ENCODE measurements at places on chromosomes 1 and 21.

- no peak for DNase-seq
Observed at GRCh38 chr1:205751036-205751651, 1.2 kb upstream of the NUCKS1 start.

DNA sequence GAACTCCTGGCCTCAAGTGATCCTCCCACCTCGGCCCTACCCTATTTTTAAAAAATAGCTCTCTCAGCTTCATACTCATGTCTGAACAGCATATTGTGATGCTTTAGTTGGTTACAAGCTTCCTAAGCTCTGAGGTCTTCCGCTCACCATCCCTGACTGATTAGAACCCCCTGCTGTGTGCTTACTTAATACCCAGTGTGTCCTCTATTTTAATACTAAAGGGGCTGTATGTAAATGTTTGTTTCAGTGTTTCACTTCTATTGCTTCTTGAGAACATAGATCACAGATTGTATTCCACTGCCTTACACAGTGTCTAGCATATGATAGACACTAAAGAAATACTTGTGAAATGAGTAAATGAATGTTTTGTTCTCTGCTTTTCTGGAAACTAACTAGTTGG lies 29.8 kb downstream of the ZYG11B start:
- DNase-seq, result no peak

- DNase-seq, result no peak
Observed at GRCh38 chr1:91499904-91500755, 521 bp upstream of the CDC7 start.

GRCh38 chr1:232978091-232978634 lies 27.8 kb downstream of the NTPCR start:
- no peak for DNase-seq

DNA sequence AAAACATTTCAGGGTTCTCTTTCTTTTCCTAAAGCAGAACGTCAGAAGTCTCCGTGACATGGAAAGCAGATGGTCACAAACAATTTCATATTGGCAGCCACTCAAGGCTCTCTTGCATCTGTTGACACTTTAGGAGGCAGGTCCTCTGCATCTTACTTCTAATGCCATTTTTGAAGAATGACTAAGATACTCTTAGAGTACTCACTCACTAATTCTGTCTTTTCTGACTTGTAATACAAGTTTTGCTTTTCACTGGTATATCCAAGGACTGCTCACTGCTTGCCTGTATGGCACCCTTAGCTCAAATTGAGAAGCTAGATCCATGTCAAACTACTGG lies 68.3 kb downstream of the PRRX1 start:
- no peak for DNase-seq

- no peak for DNase-seq
Observed at GRCh38 chr21:8994640-8995511, 1526.5 kb upstream of the TPTE start.

DNA sequence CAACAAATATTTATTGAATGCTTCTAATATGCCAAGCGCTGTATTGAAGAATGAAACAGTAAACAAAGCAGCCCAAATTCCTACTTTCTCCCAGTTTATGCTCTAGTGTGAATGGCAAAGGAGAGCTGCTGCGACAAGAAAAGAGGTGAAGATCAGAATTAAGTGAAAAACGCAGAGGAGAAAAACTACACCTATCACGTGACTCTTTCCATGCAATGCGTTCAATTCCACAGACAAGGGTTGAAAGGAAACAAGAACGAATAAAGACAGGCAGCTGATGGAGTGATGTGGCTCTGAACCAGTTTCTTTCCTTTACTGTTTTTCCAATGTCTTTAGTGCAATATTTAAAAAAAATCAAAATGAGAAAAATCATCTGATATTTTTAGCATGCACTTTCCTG lies 23.6 kb downstream of the MT1HL1 start:
- DNase-seq, result no peak

DNA sequence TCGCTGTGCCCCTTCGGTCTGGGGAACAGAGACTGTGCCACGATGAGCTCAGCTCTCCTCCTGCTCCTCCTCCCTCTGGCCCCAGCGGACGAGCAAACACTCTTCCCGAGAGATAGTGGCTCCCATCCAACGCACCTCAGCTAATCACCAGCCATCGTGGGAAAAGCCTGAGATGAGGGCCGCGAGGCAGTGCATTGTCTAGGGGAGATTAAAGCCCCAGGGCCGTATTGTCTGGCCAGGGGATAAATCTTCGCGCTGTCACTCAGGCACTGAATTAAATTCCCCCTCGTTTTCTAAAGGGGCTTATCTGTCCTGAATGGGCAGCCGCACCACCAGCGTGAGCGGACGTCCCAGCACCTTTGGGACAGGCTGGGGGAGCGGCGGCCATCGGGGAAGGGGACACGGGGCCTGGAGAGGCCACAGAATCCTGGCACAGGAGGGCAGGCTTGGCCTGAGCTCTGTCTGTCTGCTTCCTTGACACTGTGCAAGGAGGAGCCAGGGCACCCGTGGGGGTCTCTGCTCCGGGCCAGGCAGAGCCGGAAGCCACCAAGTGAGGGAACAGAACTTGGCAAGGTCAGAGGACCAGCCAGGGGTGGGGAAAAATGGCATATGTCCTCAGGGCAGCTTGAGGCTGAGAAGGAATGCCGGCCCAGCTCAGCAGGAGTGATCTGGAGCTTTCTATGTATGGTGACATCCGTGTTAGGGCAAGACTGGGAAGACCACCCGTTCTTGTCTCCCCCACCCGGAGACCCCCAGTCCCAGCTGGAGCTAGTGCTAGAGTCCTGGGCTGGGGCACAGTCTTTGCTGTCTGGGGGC lies 32.3 kb downstream of the PRDM16 start:
- DNase-seq, result no peak

DNA sequence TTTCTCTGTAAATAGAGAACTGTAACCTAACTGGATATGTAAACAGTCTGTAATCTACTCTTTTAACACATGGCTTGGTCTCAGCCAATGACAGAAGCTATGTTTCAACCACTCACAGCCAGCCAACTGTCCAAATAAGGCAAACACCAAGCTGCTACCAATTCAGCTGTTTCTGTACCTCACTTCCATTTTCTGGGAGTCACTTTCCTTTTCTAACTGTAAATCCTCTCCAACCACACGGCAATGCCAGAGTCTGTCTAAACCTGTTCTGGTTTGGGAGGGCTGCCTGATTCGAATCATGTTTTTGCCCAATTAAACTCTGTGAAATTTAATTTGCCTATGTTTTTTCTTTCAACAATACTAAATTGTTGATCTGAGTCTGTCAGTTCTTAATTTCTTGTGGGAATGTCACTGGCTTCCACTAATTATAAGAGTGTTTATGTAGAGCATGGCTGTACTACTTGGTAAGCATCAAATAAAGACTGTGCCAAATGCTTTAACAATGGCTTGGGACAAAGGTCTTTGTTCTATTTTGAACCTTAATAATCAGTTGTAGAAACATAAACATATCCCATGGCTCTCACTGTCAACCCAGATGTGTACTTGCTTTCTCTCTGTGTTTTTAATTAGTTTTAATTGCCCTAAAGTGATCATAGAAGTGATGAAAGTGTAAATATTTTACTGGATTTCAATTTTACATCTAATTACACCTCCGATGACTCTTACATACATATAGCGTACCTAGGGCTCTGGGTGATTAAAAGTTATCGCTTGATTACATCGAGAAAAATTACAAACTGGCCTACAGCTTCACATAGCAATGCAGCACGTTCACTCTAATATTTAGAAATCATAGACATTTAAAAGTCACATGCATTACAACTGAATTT lies 1144.6 kb upstream of the TMPRSS15 start:
- no peak for DNase-seq

GRCh38 chr1:227411066-227411465 lies 92.8 kb upstream of the CDC42BPA start:
- no peak for DNase-seq

GRCh38 chr1:235938709-235939479 lies 72.2 kb upstream of the LYST start:
- no peak for DNase-seq

- no peak for DNase-seq
Observed at GRCh38 chr21:32422064-32422463, 9.6 kb downstream of the EVA1C start.

GRCh38 chr1:80882553-80882952 lies 918.2 kb upstream of the ADGRL2 start:
- no peak for DNase-seq

DNA sequence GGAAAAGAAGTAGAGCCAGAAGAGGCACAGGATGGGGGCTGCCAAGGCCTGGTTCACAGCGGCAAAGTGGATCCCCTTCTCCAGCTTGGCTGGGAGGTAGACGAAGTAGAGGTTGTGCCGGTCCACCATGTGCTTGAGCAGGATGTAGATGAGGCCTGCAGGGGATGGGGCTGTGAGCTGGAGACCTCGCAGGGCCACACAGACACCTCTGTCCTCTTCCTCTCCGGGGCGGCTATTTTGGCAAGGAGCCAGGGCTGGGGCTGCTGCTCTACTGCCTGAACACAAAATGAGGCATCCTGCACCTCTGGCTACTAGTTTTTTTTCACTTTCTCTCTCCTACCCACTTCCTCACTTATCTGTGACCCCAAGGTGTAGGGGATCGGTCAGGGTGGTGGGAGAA lies 32.3 kb downstream of the TMEM63A start:
- DNase-seq, result no peak

GRCh38 chr1:65209005-65209885 lies 61.2 kb downstream of the AK4 start:
- DNase-seq, result no peak

DNA sequence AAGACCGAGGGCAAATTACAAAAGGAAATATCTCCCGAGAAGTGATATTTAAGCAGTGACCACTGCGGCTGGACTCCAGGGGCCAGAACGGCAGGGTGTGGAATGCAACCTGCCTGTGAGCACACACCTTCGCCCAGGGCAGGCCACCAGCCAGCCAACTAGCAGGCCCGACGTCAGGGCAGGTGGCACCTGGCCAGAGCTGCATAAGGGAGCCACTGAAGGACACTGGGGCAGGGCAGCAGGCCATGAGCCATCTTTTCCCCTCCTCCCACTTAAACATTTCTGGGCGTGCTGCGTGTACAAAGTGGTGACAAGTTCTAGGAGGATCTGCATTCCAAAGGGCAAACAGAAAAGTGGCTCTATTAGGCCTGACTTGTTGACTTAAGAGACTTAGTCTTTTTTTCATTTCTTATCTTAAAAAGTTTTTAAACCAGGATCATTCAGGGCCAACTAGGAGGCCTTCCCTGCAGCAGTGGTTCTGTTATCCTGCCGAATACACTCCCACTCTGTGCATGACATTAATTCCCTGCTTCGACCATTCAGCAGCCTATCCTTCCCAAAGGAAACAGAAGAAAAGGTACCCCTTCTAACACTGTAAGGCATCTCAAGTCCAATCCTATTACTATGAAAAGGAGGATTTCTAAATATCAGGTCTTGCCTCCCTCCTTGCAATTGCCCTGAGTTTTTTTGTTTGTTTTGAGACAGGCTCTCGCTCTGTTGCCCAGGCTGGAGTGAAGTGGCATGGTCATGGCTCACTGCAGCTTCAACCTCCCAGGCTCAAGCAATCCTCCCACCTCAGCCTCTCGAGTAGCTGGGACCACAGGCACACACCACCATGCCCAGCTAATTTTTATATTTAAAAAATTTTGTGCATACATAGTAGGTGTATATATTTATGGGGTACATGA lies 96.3 kb downstream of the BCAR3 start:
- no peak for DNase-seq

DNA sequence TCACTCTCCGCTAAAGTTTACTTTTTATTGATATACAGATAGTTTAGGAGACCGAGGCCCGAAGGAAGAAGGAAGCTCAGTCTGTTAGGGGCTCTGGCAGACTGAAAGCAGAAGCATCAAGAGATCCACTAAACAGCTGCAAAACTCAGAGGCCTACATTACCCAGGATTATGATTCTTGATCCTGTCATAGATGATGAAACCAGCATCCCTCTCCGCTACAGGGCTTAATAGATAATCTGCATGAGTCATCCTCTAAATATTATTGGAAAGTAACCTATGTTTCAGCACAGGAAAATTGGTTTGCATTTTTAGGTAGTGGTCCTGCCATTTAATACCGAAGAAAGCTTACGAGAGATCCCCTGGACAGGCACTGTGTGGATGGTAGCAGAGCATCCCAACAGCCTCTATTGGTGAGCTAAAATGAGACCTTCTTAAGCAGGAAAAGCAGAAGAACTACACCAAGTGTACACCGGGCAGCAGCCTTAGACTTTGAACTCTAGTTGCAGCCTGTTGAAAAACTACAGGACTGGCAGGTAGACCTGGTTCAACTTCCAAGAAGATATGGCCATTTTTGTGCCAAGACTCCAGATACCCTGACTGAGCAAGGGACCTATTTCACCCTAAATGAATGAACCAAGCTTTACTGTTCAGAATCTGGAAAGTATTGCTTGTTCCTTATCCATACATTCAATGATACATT lies 6.8 kb downstream of the CASQ2 start:
- DNase-seq, result no peak

- no peak for DNase-seq
Observed at GRCh38 chr1:9270290-9270883, 22.3 kb upstream of the SPSB1 start.

- no peak for DNase-seq
Observed at GRCh38 chr1:18540136-18540765, 59.5 kb downstream of the KLHDC7A start.

DNA sequence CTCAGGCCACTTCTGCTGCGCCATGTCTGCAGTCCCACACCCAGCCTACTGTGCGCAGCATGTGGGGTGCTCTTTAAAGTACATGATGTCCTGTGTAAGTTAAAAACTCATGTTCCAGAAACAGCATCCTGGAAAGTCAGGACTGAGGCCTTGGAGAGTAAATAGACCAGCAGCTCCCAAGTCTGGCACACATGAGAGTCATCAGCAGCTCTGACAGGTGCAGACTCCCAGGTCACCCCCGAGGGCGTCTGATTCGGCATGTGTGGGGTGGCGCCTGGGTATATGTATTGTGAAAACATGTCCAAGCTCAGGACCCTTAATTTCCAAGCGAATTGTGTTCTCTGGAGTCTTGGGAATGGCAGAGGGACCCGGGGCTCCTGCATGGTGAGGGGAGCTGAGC lies 120.1 kb upstream of the RUNX3 start:
- DNase-seq, result no peak

GRCh38 chr1:151956957-151957497 lies 36.6 kb downstream of the S100A10 start:
- DNase-seq, result no peak

DNA sequence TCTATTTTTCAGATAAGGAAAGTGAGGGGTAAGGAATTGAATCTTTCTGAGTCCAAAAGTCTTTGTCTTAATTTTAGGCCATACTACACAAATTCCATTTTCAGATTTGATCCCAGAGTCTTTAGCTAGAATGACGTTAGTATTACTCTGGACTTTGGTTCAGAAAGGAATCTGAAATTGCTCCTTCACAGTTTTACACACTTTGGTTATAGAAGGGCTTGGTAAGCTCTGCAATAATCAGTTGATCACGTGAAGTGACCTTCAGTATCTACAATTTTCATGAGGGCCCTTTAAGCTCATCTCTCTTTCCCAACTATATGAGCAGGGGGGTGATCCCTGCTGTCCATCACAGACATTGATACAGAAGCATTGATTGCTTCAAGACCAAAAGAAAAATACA lies 103.4 kb upstream of the ESRRG start:
- no peak for DNase-seq

DNA sequence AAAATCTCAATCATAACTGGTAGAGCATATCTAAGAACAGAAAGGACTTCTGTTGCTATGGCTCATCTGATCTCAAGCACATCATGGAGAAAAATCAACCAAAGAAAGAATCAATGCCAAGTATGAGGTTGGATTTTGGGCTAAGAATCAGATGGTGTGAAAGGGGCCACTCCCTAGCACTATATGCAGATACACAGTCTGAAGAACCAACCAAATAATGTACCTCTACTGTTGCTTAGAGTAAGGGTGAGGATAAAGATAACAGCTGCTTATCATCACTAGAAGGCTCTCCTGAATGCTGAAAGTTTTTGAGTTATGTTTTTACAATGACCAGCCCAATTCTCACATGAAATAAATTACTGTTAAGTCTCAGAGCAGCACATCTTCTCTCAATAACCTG lies 35.6 kb downstream of the ST7L start:
- DNase-seq, result no peak

Data from stimulated activated CD4-positive, alpha-beta T cell treated with anti-CD3 and anti-CD28 coated beads, Interleukin-1b, Interleukin-23, amount 100 ng/mL, for 48 hours (primary cell).